Foreskin melanocyte (primary cell): ENCODE measurements at places on chromosomes 11 and 22.
A peak's percentile ranks its signal among the peaks of the same experiment; 100 is the strongest.

GRCh38 chr11:83409476-83409875 is 123.3 kb upstream of the CCDC90B start:
- no peak for DNase-seq

GRCh38 chr11:44314733-44315132 is 4.8 kb upstream of the ALX4 start:
- DNase-seq = no peak

GRCh38 chr11:101014600-101015285 is 114.9 kb downstream of the PGR start:
- DNase-seq = no peak

DNA sequence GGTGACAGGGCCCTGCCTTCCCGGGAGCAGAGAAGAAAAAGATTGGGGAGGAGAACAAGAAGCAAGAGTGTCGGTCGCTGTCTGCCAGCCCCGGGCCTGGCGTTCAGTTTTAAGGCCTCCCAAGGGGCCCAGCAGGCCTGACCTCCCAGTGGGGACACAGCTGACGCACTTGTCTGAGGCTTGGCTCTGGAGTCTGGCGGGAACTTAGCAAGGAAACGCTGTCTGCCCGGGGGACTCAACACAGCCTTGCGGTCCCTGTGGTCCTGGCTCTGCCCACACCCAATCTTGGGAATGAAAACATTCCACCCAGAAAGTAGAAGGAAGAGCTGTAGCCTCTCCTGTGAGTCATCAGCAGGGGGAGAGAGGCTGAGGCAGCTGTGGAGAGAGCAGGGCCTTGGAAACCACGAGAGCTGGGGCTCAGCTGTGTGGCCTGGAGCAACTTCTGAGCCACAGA is 54.4 kb downstream of the TRAF6 start:
- peak; percentile 98 for DNase-seq
